Pulmonary artery endothelial cell (primary cell): ENCODE measurements at places on chromosomes 16 and 17. TPM values are rescaled to one million over a fixed set of nuclear protein-coding genes. Genes with fewer than 3 reads are reported as not detected.
A peak's percentile ranks its signal among the peaks of the same experiment; 100 is the strongest.

DNA sequence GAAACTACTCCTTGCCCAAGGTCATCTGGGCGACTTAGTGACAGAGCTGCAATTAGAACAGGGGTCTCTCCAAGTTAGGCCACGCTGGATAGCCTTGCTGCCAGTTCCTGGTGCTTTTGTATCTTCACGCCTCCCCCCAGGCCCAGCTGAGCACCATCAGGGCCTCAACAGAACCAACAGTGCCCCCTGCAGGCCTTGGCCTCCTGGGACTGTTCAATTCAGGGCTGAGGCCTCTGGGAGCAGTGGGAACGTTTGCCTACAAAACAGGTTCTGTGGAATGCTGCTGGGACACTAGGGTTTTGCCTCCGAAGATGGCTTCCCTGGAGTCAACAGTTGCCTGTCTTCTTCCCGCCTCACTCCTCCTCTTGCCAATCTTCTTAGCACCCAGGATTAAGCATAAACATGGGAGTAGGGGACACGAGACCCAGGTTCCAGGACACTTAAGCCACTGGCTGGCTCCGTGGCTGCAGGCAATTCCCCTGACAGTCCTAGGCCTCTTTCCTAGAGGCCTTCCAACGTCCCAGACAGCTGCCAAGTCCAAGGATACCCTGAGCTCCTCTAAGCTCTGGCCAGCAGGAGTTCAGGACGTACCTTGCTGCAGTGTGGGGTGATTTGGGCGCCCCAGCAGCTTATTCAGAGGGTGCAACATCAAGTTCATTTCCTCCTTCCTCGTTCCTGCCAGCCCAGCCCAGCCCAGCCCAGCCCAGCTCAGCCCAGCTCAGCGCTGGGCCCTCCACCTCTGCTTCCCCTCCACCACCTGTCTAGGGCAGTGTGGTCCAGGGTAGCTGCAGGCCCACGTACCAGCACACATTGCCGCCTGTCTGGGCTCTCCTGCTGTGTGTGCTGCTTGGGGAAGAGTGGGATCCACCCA, 246.6 kb upstream of the RPL38 start:
- no peak for DNase-seq

ALOX12B gene
- total RNA-seq: not detected in 2 replicates

- DNase-seq: no peak
These were observed 104.9 kb downstream of the CEP112 start for GRCh38 chr17:66087073-66087472.

DNA sequence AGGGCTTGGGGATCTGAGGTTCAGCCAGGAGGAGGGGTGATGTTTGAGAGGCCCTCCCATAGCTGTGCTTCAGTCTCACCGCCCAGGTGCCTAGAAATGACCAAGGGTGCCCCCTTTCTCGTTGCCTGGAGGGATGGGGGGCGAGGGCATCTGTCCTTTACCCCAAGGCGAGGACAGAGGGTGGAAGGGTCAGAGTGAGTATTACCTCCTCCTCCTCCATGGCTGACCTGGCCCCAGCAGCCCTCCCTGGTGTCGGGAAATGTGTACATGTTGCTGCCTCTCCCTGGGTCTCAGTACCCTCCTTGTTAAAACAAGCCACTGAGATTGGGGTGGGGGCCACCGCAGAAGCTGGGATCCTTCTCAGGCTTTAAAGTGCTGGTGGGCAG, 2.4 kb downstream of the NECAB2 start:
- no peak for DNase-seq

DNA sequence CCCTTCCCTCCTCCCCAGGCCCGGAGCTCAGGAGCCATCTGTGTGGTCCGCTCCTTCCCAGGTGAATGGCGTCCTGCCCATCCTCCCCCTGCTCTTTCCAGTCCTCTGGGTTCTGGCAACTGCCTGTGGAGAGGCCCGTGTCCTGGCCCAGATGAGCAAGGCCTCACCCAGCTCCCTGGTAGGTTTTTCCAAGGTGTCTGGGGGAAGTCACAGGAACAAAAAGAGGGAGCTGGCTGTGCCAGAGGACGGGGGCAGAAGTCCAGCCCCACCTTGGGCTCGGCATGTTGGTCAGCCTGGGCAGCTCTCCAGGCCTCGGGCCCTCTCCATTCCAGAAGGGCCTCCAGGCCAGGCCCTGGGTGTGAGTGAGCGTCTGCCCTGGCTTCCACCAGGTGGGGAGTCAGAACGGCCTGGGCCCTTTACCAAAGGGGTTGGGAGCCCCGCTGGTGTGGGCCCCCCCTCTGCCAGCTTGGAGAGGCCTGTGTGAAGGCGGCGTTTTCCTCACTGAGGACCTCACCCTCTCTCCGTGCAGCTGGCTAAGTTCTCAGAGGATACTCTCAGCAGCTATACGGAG, 25.1 kb downstream of the CASKIN2 start:
- no peak for DNase-seq

- DNase-seq: no peak
These were observed 173.1 kb downstream of the RPTOR start for GRCh38 chr17:80717720-80718083.

- DNase-seq: no peak
These were observed 406.0 kb downstream of the SEC14L1 start for GRCh38 chr17:77546772-77547241.

KRT32 gene
- total RNA-seq: not detected in 2 replicates

TEX19 gene
- total RNA-seq: 0.11 TPM in 1 of 2 replicates, not detected in the other

- no peak for DNase-seq
These were observed 2.0 kb downstream of the GH1 start for GRCh38 chr17:63916566-63917185.

DNA sequence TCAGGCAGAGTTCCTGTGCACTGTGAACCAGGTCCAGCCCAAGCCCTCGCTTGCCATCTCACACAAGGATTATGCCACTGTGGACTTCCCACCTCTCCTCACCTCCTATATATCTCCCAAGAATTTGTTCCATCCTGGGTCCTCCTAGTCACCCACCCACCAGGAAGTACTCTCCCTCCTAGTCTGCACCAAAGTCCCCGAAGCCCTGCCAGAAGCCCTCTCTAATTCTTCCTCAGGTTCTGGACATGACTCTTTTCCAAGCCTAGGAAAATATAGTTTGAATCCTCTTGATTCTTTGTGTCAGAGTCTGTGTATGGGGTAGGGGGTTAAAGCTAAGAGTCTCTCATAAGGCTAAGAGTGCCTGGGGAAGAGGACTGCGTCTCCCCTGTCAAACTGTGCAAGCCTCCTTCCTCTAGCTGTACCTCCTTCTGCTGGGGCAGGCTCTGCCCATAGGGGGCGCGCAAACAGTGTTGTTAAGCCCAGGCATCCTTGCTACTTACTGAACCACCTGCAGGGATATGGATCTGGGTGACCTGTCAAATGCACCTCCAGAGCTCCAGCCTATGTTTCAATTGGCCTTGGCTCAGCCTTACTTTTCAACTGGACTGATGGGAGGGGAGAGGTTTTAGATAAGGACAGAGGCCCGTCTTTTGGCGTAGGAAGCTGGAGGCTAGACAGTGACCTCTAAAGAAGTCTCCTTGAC, 16.6 kb upstream of the DLX4 start:
- peak; percentile 39 for DNase-seq

- no peak for DNase-seq
These were observed 5.5 kb downstream of the TANGO6 start for GRCh38 chr16:68848786-68849185.

SERPINF2 gene
- total RNA-seq: not detected in 2 replicates

HSF5 gene
- 0.04 and 0.07 TPM in 2 replicates for total RNA-seq

GRCh38 chr16:2223942-2224486, 623 bp downstream of the E4F1 start:
- no peak for DNase-seq

DNA sequence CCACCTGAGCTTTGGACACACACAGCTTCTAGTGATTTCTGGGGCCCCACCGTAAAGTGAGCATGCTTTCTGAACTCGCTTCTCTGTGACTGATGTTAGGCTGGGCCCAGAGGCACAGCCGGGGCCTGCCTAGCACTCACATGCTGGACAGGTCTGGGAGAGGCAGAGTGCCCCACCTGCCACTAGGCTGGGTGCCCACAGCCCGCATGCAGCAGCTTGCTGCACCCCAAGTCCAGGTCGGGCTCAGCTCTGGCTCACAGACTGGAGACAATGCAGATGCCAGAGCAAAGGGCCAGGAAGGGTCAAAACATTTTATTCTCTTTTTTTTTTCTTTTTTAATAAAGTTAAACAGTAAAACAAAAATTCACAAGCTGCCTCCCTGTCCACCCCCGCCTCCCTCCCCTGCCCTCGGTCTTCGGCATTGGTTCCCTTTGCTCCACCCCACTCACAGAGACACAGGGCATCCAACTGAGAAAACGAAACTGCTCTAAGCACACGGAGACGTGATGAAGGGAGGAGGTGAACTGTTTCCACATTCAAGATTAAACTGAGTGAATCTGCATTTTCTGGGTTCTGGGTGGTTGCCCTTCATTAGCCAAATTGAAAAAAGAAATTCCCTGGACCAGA, 9.7 kb downstream of the CNP start:
- no peak for DNase-seq

- DNase-seq: no peak
These were observed 50.4 kb upstream of the BCAR1 start for GRCh38 chr16:75301804-75302203.

GRCh38 chr16:11064851-11065250, 120.5 kb downstream of the CLEC16A start:
- no peak for DNase-seq

DNA sequence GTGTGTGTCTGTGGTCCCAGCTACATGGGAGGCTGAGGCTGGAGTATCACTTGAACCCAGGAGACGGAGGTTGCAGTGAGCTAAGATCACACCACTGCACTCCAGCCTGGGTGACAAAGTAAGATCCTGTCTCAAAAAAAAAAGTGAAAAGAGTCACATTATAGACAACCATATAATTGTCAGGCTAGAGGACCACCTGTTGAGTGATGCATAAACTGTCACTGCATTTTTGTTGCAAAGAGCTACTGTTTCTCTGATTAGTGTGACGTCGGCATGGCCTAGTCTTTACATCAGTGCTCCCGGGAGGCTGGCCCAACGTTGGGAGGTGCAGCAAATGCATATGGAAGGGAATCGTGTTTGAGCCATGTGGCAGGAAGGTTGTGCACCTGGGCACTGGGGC, 50.2 kb downstream of the CLEC16A start:
- DNase-seq: no peak

GRCh38 chr17:63983320-63983719, 10.6 kb upstream of the SCN4A start:
- DNase-seq: no peak

PLK1 gene
- total RNA-seq: 22.4 and 47.7 TPM in 2 replicates

WFDC1 gene
- not detected in 2 replicates for total RNA-seq

GRCh38 chr16:53991754-53992378, 287.9 kb downstream of the FTO start:
- DNase-seq: no peak

DNA sequence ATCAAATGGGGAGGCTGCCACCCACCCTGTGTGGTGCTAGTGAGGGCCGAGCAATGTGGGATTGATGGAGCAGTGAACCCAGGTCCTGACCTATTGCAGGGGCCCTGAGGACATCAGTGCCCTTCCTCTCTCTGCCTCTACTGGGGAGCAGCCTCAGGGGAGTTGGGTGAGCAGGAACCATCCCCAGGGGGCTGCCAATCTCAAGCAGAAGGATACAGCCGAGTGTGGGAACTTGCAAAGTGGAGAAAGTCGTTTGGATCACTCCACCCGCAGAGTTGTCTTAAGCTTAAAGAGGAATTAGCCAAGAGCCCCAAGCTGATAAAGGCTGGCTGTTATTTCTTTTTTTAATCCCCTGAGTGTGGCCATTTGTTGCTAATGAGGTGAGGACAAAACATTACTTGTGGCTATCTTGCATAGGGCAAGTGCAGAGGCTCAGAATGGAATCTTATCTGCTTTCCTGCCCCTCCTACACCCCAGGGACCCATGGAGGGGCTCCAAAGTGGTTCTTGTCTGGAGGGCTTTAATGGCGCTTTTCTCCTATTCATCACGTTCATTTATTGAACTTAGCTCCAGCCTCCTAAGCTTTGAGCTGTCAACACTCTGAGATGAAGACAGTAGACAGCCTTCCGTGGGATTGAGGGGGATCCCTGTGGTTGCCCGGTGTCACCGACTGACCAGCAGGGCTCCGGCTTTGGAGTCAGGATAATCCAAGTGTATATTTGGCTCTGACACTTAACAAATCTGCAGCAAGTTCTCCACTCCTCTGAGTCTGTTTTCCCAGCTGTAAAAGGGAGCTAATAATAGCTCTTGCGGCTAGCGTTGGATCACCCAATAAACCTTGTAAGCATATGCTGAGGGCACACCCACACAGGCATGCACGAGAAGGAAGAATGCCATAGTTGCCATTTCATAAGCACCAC, 45.1 kb downstream of the MYH11 start:
- DNase-seq: no peak

DNA sequence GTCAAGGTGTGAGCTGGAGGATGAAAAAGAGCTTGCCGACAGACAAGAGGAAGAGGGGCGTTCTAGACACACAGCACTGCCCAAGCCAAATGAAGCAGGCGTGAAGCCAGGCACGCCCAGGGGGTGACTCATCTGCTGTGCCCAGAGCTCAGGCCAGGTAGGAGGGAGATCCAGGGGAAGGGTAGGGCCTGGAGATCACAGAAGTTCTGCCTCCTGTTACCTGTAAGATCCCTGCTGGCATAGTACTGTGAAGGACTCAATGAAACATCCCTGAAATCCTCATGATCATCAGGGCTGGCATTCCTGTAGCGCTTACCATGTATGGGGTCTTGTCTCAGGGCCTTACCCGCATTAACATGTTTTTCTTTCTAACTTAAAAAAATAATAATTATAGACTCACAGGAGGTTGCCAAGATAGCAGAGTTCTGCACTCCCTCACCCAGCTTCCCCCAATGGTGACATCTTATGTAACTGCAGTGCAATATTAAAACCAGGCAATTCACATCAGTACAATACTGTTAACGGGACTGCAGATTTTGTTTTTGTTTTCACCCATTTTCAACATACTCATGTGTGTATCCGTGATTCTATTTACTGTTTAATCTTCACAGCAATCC, 158.6 kb downstream of the XYLT1 start:
- DNase-seq: no peak

DNA sequence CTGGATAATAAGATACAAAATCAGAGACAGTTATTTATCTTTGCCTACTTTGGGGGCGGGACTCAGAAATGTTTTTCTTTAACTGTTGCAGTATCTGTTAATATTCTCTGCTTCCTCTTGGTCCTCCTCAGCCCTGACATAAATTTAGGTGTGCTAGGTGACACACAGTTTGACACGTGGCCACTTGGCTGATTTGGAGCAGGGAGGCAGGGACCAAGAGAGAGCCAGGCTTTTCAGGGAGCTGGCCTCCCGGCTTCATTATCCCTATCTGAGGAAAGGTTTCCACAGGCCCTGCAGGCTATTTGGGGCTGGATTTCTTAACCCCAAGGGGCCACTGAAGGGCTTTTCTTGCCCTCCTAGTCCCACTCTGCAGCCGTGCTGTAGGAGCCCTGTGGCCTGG, 20.1 kb upstream of the NAT9 start:
- DNase-seq: no peak

HOXB2 gene
- total RNA-seq: 5.1 and 5.3 TPM in 2 replicates

GRCh38 chr17:41417127-41417526, 7.3 kb downstream of the KRT37 start:
- DNase-seq: no peak

GRCh38 chr16:75111514-75111940, 5.1 kb downstream of the LDHD start:
- DNase-seq: no peak

DNA sequence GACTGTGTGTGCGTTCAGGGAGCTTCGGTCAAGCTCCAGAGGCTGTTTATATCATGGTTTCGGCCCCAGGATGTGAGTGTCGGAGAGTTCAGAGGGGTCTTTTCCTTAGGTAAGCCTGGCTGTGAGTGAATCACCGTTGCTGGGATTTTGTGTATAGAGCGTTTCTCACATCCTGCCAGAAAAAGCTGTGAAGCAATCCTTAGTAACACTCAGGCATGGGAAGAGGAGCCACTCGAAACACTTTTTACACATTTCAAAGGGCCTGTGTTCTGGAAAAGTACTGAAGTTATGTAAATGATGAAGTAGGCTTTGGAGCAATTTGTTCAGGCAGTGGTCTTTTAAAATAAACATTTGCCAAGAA, 662 bp downstream of the PGS1 start:
- DNase-seq: peak; percentile 86

CCDC78 gene
- 1.3 and 1.4 TPM in 2 replicates for total RNA-seq

RTN4RL1 gene
- total RNA-seq: under 0.01 TPM in 1 of 2 replicates, not detected in the other
